Activated naive CD4-positive, alpha-beta T cell (primary cell): ENCODE measurements at places on chromosomes 2 and 18.
A peak's percentile ranks its signal among the peaks of the same experiment; 100 is the strongest.

DNA sequence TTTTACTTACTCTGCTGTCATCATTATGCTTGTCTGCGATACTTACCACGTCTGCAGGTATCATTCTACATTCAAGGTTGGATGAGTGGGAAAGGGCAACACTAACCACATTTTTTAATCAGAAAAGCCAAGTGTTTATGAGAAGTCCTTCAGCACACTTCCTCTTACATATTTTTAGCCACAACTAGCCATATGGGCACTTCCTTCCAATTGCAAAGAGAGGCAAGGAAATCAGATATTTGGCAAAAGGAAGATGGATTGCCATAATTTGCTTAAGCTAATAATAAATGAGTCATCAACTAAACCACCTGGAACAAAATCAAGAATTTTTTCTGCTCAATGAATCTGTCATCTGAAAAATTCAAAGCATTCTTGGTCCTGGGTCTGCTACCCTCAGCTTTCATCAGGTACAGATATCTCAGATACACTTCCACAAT, 16.7 kb upstream of the MRO start:
- no peak for DNase-seq

DNA sequence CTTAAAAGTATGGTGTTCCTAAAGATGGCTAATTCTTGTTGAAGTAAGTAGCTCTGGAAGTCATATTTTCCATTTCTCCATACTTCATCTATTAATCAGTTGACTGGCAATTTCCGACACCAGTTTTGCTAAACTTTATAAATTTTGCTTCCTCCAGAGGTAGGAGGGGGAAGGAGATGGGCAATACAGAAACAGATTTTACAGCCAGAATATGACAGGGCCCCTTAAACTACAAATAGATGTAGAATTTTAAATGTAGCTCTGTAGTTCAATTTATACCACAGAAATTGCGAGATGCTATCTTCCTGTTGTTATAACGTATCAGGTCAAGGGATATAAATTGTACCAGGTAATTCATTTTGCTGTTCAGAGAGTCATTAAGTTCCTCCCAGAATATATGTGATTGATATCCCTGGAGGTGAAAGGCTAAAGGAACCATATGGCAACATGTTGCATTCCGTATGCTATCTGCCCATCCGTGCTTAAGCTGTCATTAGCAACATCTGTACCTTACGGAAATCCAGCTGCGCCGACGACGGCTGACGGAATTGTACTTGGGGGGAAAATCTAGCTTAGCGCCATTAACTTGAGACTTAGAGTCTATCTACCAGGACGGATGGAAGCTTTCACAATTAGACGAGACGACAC, 8.4 kb upstream of the NR4A2 start:
- no peak for DNase-seq

DNA sequence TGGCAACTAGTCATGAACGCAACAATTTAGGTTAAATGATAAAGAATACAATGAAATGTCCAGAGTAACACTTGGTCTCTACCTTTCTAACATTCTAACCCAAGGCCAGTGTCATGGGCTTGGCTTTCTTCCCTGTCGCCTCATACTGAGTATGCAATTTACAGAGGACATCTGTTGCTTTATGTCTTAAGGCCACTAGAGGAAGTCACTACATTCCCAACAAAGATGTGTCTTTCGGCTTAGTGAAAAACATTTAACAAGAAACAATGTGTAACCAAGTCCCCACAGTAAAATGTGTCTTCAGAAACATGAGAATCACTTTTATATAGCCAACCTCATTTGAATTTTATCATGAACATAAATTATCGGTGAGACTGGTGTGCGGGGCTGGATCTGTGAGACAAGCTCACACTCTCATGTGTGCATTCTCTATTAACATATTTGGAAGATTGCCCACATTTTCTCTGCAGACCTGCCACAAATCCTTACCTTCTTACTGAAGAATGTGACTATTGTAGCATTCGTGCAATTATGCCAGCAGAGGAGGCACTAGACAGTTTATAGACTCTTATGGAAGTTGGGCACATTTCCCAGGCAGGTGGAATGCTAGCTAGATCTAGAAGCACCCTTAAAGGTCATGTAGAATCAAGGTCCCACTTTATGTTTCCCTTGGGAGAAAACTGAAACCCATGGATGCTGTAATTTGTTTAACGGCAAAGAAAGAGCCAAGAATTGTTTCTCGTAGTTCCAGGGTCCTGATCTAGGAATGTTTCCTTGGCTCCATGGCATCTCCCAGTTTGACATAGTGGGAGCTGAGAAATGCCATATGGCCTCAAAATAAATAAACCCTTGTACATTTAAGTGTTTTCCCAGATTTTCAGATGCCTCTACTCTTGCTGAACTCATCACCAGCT, 101.8 kb downstream of the CD226 start:
- no peak for DNase-seq

- DNase-seq = no peak
These were observed 94.0 kb upstream of the OTX1 start for GRCh38 chr2:62956651-62957050.

DNA sequence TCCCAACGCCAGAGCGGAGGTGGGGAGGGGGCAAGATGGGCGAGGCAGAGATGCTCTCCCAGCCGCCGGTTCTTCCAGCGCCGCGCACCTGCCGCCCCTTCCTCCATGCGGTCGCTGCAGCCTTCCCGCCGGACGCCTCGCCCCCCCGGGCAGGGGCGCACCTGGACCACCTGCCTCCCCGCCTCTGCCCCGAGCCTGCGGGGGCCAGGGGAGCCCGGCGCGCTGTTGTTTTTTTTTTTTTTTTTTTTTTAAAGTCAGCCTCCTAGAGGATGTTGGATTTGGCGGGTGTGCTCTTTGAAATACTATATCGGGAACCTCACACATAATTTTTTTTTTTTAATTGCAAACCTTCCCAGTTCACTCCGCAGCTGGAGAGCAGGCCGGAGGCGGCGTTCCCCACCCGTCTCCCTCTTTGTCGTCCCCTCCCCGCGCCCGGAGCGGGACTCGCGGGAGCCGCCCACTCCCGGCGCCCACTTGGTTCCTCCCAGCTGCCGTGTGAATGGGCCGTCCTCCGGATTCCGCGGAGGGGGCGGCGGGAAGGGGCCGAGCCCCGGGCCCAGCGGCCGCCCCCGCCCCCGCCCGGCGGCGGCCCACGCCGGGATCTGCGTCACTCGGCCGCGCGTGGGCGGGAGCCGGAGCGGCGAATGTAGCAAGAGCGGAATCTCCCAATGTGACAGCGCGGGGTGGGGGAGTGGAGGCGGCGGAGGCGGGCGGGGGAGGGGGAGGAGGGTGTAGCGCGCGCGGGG, 421 bp upstream of the NAB1 start:
- DNase-seq = peak; percentile 88

GRCh38 chr2:118683460-118683859, 164.0 kb downstream of the EN1 start:
- no peak for DNase-seq

DNA sequence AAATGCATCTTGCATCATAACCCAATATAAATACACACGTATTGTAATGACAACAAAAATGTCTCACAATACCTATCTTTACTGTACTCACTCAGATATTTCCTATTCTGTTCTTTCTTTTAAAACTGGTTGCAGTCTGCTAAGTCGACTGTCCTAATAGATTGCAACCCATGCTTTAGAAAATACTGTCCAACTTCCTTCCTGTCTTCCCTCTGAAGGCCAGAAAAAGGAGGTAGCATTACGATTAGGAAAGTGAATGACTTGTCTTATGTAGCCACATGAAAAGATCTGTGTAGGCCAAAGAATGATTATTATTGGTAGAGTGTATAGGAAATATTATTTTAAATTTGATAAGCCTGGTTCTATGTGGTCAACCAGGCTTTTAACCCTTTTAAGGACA, 134.1 kb downstream of the FAM210A start:
- DNase-seq = no peak

- DNase-seq = no peak
These were observed 122.6 kb upstream of the STK17B start for GRCh38 chr2:196293751-196294515.

GRCh38 chr2:172564376-172564775, 8.5 kb downstream of the PDK1 start:
- DNase-seq = no peak

- no peak for DNase-seq
These were observed 1.8 kb upstream of the RNF144A start for GRCh38 chr2:6915399-6915798.

DNA sequence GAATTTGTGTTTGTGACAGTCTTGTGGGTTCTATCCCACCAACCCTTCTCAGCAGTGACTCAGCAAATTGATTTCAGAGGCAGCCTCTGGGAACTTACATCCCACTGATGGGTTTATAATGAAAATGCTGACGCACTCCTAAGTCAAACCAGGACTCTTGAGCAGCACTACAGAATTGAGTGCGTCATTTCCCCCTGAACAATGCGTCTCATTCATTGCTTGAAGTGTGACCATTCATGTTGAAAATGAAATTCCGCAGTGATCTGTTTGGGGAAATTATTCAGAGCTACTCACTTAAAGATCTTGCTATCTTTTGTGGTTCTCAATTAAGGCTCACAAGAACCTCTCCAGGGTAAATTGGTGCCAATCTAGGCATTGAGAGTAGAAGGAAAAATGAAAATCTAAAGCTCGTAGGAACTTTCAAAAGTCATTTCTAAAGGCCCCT, 417.7 kb upstream of the SLC14A2 start:
- no peak for DNase-seq

- DNase-seq = no peak
These were observed 119.0 kb upstream of the KLHL14 start for GRCh38 chr18:32891797-32892196.

DNA sequence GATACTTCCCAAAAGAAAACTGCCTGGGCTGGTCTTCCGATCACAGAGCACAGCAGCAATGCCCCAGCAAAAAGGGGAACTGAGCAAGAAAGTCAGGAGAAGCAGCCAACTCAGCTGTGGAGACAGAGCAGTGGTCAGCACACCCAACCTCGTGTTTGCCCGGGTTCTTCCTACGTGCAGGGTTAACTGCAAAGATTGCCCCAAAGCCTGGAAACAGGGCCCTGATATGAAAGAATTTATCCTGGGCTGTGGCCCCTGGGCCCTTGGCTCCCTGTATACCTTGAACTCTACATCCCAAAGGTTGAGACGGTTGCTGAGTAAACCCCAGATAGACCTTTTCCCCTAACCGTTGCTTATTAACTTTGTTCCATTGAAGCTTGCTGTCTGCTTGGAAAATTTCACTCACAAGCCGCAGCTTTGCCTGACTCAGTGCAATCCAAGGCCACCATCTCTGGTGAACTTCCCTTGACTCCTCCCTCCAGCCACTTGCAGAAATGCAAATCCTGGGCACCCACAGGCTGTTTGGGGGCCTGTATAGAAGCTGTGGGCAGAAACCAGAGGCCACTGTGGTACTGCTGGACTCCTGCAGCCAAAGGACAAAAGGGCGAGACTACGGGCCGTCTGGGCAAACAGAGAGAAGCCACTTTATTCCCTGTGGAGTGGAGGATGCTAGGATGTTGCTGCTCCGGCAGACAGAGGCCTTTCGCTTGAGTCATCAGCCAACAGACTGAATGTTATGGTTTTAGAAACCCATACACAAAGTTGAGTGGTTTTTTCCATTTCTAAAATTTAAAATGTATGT, 18.2 kb downstream of the NRP2 start:
- DNase-seq = no peak

- no peak for DNase-seq
These were observed 32.4 kb downstream of the GTF3C3 start for GRCh38 chr2:196767101-196767500.

DNA sequence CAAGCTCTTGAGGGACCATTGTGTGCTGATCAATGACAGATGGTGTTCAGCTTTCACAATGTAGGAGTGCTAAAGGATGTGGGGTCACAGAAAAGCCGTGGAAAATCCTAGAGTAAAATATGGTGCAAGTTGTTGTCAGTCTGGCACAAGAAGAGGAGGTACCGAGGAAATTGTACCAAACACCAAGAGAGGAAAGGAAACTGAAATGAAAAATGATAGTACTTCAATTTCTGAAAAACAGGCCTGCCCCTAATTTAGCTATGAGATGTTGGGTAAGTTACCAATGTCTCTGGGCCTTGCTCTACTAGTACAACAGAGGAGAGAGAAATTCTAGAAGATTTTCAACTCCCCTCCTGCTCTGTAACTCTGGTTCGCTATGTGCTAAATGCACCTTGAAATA, 78.8 kb upstream of the PELI1 start:
- DNase-seq = no peak

GRCh38 chr18:60686142-60686541, 313.6 kb upstream of the MC4R start:
- DNase-seq = no peak

DNA sequence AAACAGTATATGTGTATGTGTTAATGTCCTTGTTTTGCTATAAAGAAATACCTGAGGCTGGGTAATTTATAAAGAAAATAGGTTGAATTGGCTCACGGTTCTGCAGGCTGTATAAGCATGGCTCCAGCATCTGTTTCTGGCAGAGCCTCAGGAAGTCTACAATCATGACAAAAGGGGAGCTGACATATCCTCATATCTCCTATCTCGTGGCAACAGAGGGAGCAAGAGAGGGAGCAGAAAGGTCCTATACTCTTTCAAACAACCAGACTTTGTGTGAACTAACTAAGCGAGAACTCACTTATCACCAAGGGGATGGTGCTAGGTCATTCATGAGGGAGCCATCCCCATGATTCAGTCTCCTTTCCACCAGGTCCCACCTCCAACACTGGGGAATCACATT, 13.0 kb downstream of the CALCRL start:
- no peak for DNase-seq

GRCh38 chr2:105447476-105447875, 48.6 kb upstream of the FHL2 start:
- no peak for DNase-seq

- DNase-seq = no peak
These were observed at the start of gene SLC66A3 for GRCh38 chr2:11155381-11156035. Gene SLC66A3 (plus strand): TSS chr2:11155467. CDS start chr2:11155547, 80 bp downstream.

DNA sequence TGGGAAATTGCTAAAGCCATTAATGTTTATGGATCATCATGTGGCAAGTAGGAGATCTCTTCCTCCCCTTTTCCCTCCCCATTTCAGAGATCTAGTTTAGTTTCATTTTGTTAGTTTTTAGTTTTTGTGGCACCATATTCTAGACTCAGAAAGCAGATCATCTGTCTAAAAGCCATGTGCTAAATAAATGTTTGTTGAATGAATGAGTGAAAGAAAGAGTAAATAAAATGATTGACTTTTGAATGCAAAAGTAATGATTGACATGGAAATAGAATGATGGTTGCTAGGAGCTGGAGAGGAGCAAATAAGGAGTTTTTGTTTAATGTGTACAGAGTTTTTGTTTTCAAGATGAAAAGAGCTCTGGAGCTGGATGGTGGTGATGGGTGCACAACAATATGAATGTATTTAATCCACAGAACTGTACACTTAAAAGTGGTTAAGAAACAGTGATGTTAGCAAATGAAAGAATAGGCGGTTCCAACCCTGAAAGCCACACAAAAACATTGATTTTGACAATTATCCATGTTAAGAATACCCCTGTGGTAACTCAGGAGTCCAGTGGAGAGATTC, 23.6 kb downstream of the TMEM178A start:
- no peak for DNase-seq
